ENCODE measurements at places on chromosomes 3 and 15.

DNA sequence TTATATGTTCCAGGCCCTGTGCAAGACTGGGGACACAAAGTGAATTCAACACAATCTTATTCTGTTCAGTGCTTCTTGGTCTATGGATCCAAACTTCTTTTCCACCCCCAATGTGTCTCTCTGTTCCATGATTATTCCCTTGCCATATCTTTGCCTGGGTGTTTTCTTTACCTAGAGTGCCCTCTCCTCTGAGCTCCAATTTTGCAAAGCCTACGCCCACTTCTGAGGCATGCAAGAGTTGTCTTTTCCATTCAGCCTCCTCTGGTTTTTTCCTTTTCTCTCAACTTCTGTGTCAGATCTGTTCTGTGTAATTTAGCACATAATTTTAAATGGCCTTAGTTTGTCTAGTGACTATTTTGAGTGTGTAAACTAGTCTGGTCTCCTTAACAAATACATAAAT is 72.8 kb upstream of the PLCL2 start:
- no peak for DNase-seq

- DNase-seq, result no peak
Observed at GRCh38 chr15:74913041-74913440, 6.4 kb upstream of the FAM219B start.

- no peak for DNase-seq
Observed at GRCh38 chr3:39644176-39644575, 165.2 kb upstream of the MYRIP start.

DNA sequence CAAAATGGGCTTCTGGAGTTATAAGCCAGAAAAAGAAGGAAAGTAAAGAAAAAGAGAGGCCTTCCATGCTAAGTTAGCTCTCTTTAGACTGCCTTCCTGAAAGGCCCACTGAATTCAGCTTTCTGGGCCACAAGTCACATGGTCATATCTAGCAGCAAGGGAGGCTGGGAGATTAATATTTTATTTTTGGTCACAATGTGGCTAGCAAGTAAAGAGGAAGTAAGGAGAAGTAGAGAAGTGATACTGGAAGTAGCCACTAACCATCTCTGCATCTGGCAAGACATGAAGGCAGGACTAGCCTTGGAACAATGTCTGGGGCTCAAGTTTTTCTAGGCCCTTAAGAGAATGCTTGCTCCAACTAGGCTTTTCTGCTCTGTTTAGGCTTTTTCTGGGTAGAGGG is 81.8 kb upstream of the UBE2E1 start:
- DNase-seq, result no peak

- no peak for DNase-seq
Observed at GRCh38 chr15:32905481-32905880, 187.7 kb downstream of the GREM1 start.

GRCh38 chr3:81989758-81990157 is 228.3 kb upstream of the GBE1 start:
- no peak for DNase-seq

- DNase-seq, result no peak
Observed at GRCh38 chr3:134932035-134932434, 137.0 kb downstream of the EPHB1 start.

DNA sequence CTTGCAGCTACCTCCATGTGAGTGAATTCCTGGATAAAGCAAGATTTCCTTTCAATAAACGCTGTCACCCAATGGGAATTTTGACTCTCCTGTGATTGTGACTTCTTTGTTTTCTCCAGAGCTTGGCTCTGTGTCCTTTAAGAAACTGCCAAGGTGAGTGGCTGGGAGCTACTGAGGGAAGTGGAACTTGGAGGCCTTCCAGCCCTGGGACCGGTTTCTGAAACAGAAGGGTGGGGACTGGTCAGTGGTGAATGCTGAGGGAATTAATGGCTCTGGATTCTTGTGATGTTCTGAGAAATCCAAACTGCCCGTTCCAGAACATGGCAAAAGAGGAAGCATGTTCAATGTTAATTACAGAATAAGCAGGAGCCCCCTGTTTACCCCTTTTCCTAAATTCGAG is 41.1 kb upstream of the MYZAP start:
- DNase-seq, result no peak

DNA sequence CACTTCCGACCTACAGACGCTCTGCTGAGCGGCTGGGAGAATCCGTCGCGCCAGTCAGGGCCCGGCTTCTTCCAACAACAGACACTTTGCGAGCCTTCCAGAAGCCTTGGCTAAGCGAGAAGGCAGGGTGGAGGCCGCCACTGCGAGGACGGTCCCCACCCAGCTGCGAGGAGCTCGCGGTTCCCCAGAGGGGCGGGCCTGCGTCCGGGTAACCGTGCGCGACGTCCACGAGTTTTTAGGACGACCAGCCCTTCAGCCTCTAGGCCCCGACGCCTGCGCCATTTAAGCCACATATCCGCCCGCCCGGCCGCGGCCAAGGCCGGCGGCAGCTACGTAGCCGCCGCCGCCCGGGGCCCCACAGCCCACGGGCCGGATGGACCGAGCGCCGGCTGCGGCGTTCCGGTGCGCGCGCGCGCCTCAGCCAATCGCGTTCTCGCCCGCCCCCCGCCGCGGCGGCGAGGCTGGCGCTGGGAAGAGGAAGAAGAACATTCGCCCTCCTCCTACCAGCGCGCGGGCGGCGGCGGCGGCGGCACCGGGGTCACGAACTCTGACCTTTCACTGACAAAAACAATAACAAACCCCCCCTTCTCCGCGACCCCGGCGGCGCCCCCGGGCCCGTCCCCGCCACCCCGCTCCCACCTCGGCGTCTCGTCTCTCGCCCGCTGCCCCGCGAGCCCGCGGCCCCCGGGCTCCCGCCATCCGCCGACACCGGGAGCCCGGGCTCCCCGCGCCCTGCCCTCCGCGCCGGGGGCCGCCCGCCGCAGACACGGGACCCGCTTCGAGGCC is at the start of gene NR2C2:
NR2C2 (plus strand) TSS at position 484 of the 786 bp plus-strand sequence. CDS start 56,332 bp downstream, outside the sequence.
- peak; percentile 52 for DNase-seq

DNA sequence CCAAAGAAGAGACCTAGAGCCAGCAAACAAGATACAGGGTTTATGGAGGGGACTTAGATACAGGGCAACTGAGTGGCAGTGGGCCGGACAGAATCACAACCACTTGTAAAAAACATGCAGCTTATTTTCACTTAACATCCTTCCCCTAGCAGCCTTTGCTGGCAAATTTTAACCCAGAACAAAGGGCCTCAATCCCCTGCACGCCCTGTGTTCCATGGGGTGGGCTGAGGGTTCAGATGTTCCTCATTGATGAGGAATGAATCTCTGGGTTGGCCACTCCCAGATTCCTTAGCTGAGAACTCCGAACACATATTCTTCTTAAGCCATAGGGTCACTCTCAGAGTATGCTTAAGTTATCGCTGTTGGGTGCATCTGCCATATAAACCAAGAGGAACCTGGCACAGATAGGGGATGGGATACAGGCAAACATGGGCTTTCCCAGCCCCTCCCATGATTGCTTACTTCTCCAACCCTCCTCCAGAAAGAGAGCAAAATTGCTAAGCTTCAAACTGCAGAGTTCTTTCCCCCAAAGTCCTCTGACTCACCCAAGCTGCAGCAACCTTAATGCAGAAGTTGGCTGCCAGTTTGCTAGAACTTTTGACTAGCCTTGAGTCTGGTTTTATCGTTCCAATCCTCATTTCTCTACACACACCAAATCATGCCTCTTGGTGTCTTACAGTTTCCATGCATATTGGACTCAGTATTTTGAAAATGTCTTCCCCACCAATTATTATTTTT is 146.9 kb downstream of the CD47 start:
- no peak for DNase-seq

- no peak for DNase-seq
Observed at GRCh38 chr3:138476526-138476925, 42.1 kb downstream of the ESYT3 start.

DNA sequence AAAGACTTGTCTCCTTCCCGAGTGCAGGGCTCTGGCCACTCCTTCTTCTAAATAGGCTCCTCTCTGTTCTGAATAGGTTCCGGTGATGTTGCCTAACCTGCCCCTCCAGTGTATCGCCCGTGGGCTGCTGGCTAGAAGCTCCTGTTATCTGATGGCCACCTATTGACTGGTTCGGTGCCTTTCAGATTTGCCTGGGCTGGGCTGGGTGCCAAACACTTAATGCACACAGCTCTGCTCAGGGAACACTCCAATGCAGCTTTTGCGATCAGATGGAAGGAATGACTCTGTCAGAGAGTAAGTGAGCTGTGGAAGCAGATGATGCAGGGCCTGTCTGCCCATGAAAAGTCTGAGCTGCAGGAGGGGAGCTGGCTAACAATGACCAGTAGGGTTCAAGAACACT is 112.9 kb downstream of the CORO2B start:
- no peak for DNase-seq

DNA sequence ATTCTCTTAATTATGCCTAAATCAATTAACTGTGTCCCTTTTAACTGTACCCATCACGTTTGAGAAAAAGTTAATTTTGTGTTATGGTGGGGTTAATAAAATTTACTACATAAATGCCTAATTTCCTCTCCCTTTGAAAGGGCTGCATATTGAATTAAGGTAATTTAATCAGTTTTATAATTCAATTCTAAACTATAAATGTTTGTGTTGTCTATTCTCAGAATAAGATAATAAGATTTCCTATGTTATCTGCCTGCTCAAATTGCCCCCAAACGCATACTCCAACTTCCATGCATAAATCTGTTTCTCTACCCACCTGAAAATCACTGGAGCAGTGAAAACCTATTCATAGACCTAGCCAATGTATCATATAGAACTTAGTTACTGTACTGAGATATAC is 1716.1 kb downstream of the SI start:
- no peak for DNase-seq

DNA sequence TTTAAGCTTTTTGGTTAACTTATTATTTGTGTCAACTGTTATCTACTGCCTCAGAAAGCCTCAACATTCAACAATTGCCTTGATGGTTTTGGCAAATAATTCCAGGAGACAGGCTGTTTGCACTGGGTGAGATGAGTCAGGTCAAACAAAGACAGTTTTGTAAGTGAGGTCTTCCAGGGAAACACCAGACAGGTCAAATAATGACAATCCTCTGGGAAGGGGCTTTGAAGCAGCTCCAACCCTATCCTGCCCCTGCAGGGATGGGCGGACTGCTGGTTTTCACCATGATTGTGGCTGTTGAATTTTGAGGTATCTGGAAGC is 79.4 kb upstream of the PRR23E start:
- no peak for DNase-seq

DNA sequence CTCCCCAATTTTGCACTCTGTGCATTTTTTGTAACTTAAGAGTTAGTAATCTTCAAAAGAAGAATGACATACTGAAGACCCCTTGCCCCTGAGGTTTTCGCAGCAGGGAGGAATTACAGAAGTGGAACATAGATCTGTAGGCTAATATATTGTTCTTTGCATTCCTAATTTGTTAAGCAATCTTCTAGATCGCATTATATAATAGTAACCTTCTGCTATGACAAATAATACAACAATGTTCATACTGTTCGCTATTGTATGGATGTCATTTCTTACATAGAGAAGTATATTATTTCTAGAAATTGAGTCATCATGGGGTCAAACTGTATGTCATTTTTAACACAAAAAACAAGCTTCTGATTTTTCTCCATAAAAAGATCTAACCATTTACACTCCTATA is 95.8 kb upstream of the TGFBR2 start:
- no peak for DNase-seq

GRCh38 chr15:45139770-45140169 is 10.0 kb downstream of the DUOX1 start:
- DNase-seq, result no peak

DNA sequence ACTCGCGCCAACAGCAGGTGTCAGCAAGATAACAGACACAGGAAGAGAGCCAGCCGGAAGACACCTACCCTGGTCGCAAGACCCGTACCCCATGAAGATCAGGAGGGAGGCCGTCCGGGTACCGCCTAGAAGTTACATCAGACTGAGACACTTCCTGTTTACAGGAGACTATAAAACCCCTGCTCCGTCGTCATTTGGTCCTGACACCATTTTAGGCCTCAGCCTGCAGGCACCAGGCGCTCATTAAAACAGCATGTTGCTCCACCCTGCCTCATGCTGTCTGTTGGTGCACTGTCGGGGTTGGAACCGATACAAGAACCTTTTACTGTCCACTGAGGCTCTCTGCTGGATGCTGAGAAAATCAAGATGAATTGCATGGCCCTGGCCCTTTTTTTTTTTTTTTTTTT is 15.6 kb upstream of the PRTG start:
- no peak for DNase-seq

GRCh38 chr3:42999212-42999611 is 20.1 kb downstream of the GASK1A start:
- DNase-seq, result no peak

GRCh38 chr3:48268381-48268935 is 27.6 kb downstream of the ZNF589 start:
- DNase-seq, result no peak

DNA sequence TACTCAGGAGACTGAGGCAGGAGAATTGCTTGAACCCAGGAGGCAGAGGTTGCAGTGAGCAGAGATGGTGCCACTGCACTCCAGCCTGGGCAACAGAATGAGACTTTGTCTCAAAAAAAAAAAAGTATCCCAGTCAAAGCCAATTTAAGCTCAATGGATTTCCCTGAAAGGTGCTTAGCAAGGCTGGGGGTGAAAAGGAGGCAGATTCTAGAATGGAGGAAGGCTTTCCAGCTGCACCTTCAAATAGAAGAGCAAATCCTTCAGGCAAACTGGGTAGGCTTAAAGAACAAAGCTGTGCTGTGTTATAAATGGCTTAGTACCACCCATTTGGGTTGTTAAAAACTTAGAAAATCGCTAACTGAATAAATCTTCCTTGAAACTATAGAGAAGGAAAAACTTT is 3.0 kb upstream of the IFT57 start:
- DNase-seq, result no peak

GRCh38 chr15:75233504-75234190 is 24.5 kb upstream of the GOLGA6C start:
- no peak for DNase-seq

DNA sequence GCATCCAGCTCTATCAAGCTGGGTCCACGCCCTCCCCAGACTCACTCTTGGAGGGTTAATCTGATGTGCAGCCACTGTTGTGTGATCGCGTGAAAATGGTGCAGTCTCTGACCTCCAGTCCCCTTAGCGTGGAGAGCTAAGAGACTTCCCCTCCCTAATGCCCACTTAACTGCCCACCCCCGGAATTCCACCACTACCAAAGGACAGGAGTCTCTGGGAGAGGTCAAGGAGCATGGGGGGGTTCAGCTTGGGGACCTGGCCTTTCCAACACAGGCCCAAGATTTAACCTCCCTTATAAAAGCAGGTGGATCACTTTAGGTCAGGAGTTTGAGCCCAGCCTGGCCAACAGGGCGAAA is 48.8 kb downstream of the CCDC12 start:
- no peak for DNase-seq
